Skin of body (tissue), 3 donors: ENCODE measurements at places on chromosomes 11 and 22. TPM values are rescaled to one million over a fixed set of nuclear protein-coding genes. Genes with fewer than 3 reads are reported as not detected.

DNA sequence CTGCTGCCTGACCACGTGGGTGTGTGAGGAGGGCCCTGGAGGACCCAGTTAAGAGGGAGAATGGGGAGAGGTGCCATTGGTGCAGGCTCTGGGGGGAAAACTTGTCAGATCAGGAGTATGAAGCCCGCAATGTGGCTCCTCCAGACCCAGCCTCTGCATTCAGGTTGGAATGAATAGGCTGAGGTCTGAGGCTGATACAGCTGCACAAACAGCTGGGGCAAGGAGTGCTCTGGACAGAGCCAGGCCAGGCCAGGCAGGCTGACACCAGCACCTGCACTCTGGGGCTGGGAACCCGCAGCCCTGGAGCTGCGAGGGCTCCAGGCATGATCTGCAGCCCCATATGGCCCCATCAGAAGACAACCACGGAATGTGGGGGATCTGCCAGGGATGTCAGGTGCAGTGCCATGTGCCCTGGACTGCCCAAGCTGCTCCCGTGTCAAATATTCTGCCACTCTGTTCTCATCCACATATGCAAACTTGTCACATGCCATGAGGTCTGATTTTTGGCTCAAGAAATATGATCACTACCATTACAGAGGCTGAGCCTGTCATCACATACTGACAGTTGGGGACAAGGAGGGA lies 27.2 kb upstream of the KCNJ11 start:
- DNase-seq: no peak

GRCh38 chr11:82765466-82766034 lies 31.9 kb upstream of the FAM181B start:
- DNase-seq: no peak

DNA sequence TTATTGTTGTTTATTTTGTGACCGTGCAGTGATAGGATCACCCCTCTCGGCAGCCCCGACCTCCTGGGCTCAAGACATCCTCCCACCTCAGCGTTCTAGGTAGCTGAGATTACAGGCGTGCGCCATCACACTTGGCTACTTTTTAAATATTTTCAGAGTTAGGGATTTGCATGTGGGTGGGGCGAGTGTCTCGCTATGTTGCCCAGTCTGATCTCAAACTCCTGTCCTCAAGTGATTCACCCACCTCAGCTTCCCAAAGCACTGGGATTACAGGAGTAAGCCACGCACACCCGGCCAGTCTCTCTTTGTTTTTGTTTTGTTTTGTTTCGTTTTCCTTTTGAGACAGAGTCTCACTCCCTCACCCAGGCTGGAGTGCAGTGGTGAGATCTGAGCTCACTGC lies 1.2 kb upstream of the INTS5 start:
- DNase-seq: no peak

DNA sequence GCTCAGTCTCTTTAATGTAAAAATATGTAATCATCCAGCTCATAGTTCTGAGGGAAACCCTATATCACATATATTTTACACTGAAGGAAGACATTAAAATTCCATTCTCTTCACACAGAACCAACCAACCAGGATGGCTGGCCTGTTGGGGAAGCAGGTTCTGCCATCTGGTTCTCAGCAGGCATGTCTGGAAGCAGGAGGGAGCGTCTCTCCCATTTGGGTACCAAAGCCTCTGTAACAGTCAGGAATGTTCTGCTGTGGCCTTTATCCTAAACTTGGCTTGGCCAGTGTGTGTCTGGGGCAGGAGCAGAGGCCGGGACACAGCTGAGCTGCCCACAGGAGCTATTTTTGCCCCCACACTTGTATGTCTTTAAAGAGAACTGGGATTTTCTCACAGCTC lies 29.2 kb downstream of the SGSM3 start:
- DNase-seq: no peak

- DNase-seq: no peak
These were observed 152.3 kb upstream of the SEZ6L start for GRCh38 chr22:26016916-26017315.

DNA sequence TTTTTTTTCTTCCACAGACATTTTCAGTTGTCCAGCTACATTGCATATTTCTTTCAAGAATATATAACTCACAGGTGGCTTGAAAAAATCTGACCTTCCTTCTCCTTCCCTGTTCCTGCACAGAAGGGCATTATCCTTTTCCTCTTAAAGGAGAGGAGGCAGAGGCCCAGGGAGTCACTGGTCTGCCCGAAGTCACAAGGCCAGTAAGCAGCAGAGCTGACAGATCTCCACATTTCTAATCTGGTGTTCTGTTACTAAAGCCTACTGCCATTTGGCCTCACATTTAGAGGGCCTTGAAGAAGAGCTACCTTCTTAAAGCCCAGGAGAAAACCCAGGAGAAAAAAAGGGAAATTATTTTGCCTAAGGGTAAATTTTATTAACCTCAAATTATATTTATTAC lies 12.3 kb downstream of the ENDOD1 start:
- no peak for DNase-seq

DNA sequence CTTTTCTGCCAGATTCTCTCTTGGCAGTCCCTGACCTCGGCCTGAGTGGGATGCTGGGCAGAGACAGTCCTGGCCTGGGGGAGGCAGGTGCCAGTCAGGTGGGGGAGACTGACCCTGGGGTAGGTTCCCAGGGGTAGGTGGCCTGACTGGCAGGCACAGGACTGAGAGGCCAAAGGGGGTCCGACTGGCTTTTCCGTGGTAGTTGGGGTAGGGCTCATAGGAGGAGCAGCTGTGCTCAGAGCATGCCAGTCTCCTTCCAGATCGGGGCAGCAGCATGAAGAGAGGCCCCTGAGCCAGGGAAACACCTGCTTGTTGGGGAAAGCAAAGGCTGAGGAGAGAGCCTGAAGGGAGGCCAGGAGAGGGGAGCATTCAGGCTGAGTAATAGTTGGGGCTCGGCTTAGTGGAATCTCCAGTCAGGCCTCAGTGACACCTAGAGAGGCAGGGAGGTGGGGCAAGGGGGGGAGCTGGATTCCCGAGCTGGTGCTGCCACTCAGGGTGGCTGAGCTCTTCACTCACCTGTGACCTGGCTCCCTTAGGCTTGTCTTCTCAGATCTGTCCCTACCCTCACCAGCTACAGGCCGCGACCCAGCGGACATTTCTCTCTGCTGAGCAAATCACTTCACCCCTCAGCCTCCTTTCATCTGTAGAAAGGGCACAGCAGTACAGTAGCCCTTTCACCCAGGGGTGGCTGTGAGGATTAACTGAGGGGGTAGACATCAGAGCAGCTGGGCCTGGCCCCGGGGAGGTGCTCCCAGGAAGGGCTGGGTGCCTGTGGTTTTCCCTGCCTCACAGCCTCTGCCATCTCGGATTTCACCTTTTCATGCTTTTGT lies 26.2 kb downstream of the MCM5 start:
- no peak for DNase-seq

GRCh38 chr11:124725719-124726105 lies 14.0 kb upstream of the NRGN start:
- DNase-seq: no peak

DNA sequence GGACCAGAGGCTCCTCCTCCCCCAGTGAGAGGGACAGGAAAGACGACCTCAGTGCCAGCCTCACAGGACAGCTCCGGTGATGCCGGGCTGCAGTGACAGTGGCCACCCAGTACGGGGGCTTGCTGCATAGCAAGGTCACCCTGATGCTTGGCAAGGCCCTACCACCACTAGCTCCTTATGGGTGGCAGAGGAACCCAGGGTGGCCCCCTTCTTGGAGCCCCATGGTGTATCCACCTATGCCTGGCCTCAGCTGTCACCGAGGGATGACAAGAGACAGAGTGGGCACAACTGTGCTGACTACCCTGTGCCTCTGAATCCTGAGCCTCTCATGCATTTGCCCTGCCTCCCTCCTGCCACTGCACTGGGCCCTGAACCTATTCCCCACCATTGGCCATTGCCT lies 809.2 kb downstream of the TBC1D22A start:
- DNase-seq: no peak

DNA sequence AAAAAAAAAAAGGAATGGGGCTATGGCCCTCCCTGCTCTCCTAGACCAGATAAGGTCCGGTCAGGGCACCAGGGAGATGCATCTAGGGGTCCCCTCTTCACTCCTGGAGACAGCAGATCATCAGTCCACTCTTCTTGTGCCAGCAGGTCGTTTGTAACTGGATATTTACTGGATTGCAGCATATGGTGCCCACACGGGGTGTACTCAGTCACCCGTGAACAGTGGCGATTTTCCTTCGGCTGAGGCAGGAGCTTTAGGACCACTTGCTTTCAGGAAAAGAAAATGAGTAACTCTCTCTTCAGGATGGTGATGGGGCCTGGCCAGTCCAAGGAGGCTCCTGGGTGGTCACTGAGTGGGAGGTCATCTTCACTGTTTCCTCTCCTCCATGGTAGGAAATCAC lies 38.3 kb upstream of the RAB1B start:
- no peak for DNase-seq

GRCh38 chr22:38021206-38021605 lies 36.0 kb upstream of the PICK1 start:
- DNase-seq: no peak

DNA sequence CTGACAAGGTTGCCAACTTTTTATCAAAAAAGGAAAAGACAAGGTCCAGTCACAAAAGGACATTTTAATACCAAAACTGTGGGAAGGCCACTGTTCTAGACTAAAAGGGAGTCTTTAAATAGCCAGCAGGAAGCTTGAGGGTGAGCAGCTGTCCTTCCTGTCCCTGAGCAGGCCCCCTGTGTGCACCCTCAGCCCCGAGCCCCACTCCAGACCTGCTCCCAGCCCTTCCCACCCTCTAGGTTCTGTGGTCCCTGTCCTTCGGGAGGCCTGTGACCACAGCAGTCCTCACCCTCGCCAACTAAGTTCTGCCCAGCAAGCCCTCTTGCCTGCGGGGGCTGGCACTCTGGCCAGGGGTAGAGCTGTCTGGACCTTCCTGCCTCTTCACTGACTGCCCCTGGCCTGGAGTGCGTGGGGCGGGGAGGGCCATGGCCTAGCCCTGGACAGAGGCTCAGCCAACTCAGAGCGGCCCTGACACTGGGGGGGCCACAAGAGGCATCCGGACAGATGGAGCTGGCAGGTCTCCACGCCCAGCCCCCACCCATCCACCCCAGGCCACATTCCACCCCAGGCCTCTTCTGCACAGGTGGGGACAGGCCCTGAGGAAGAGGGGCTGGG lies 1.6 kb upstream of the PLXNB2 start:
- DNase-seq: no peak

DNA sequence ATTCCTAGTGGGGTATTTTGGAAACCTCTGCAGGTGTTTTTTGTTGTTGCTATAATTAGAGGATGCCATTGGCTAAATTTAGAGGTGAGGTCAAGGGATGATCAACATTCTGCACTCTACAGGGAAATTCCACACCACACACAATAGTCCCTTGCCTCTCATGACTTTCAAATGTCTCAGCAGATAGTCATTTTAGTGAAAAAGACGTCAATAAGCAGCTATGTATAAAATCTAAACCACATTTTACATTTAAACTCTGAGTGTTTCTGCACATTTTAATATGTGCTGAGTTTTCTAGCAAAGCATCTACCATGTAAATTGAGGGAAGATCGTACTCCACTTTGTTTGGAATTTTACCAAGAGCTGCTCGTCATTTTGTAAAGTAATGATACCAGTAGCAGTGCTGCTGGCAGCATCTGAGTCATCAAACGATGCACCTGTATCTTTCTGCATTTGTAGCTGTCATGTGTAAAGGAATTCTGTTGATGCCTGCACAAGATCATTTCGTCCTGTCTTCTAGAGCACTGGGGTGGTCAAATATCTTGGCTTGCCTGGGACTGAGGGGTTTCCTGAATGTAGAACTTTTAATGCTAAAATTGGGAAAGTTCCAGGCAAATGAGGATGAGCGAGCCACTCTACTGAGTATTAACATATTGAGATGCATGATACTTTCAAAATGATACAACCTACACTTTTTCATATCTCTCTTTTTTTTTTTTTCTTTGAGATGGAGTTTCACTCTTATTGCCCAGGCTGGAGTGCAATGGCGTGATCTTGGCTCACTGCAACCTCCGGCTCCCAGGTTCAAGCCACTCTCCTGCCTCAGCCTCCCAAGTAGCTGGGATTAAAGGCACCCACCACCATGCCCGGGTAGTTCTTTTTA lies 414.5 kb upstream of the SYN3 start:
- DNase-seq: peak; percentile 42

DNA sequence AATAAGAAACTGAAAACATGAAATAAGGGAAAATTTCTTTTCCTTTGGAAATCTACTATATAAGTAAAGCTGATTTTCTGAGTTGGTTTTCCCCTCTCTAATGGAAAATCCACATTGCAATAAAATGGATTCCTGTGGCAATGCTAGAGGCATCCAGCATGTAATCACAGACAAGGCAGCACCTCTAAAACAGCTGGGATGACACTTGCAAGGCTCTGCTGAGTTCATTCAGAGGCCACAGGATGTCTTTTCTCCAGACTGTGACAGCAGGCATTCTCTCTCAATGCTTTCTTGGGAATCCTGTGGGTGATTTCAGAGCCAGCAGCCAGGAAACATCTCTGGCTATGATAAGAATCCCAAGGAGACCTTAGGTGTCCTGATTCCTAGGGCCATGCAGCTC lies 201.3 kb upstream of the BLID start:
- DNase-seq: no peak

DNA sequence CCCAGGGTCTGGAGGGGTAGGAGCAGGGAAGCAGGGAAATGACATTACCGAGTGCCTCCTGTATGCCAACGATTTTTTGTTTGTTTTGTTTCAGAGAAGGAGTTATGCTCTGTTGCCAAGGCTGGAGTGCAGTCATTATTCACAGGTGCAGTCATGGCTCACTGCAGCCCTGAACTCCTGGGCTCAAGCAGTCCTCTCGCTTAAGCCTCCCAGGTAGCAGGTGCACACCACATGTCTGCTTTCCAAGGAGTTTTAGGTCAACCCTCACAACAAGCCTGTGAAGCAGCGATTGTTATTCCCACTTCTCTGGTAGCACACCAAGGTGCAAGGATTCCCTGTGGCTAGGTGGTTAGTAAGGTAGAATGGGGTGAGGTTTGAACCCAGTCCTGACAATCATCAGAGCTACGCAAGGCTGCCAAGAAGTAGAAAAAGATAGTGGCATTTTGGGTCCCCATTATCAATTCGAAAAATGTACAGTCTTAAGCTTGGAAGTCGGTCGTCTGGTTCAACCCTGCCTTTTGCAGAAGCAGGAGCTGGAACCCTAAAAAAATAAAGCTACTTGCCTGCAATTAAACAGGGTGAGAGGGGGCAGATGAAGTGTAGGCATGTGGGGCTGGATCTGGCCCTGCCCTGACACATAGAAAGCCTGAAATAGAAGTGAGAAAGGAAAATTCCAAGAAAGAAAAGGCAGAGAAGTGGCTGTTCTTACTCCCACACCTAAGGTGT lies 9.1 kb downstream of the UCP3 start:
- no peak for DNase-seq

The PNPLA5 gene
- total RNA-seq: 2.3 TPM

The MAP6 gene
- 1.9 TPM for total RNA-seq

The KMT2A gene
- 59.4 TPM for total RNA-seq

The ANO9 gene
- total RNA-seq: 7.3 TPM

The PHOX2A gene
- not detected for total RNA-seq

The HEPN1 gene
- not detected for total RNA-seq

The ELMOD1 gene
- total RNA-seq: 3.9 TPM

The INPP5J gene
- total RNA-seq: 0.39 TPM

The MOGAT2 gene
- 9.6 TPM for total RNA-seq

The CNGA4 gene
- total RNA-seq: 0.49 TPM
